ENCODE measurements at places on chromosomes 3 and 15.

GRCh38 chr3:64530434-64531049 lies 157.3 kb downstream of the ADAMTS9 start:
- DNase-seq = peak; percentile 48

- DNase-seq = no peak
Observed at GRCh38 chr3:77370413-77370812, 330.5 kb downstream of the ROBO2 start.

DNA sequence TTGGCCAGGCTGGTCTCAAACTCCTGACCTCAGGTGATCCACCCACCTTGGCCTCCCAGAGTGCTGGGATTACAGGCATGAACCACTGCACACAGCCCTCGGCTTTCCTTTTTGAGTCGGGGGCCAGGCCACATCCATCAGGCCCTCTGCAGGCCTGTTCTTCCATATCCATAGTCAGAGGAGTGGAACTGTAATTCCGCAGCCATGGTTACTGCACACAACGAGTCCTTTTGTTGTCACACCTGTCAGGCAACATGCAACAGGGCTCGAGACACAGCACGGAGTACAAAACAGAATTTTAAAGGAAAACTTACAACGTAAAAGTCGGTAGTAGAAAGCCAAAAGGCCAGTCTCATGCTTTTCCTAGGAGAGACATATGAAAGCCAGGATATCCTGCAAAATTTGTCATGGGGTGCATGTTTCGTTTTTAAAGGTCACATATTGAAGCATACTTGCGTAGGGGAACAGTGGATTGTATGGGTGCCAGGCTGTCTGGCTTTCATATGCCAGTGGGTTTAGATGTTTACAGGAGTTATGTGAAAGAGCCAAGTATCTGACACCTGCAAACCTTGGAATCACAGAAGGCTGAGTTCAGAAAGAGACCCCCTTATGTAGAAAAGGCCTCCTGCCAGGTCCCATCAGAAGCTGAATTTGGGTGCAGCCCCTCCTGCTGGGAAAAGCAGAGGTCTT lies 63.2 kb upstream of the LPP start:
- no peak for DNase-seq

- DNase-seq = no peak
Observed at GRCh38 chr15:58760385-58761009, 10.6 kb upstream of the MINDY2 start.

DNA sequence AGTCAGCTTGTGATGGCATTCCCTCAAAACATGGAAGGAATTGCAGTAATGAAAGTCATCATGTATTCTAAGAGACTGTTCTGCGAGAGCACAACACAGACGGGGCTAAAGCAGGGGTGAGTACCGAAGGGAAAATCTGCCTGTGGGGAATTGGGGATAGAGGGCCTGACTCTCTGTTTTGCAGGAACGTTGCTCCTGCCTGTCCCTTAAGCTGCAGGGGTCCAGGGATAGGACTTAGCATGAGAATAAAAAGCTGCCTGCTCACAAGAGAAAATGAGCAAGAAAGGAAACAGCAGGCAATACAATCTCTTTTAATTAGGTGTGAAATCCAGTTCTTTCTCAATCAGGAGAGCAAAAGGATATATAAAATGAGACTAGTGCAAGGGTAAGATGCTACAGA lies 62.2 kb downstream of the TIGIT start:
- DNase-seq = no peak

- DNase-seq = no peak
Observed at GRCh38 chr15:33699691-33700447, 268.4 kb upstream of the CHRM5 start.

- no peak for DNase-seq
Observed at GRCh38 chr15:47570451-47570850, 146.9 kb upstream of the SEMA6D start.
